ENCODE measurements at places on chromosomes 7 and 10.

- no peak for DNase-seq
Observed at GRCh38 chr7:42014625-42015618, 222.1 kb downstream of the GLI3 start.

- DNase-seq = no peak
Observed at GRCh38 chr10:61708846-61709245, 46.1 kb downstream of the CABCOCO1 start.

- no peak for DNase-seq
Observed at GRCh38 chr10:114310346-114310745, 71.3 kb downstream of the VWA2 start.

- no peak for DNase-seq
Observed at GRCh38 chr10:20166096-20166675, 350.0 kb downstream of the PLXDC2 start.

GRCh38 chr7:54778696-54779540 lies 19.9 kb upstream of the SEC61G start:
- no peak for DNase-seq

GRCh38 chr10:92440578-92440977 lies 133.3 kb downstream of the IDE start:
- DNase-seq = no peak

- no peak for DNase-seq
Observed at GRCh38 chr7:26508481-26508880, 216.8 kb downstream of the SNX10 start.

GRCh38 chr7:128923411-128923800 lies 12.9 kb upstream of the KCP start:
- DNase-seq = no peak

- no peak for DNase-seq
Observed at GRCh38 chr7:128217030-128217805, 23.9 kb upstream of the LEP start.

- no peak for DNase-seq
Observed at GRCh38 chr10:79260811-79261740, 86.2 kb upstream of the PPIF start.

GRCh38 chr10:14200698-14201544 lies 129.8 kb downstream of the FRMD4A start:
- DNase-seq = no peak

GRCh38 chr7:151705636-151706276 lies 171.2 kb downstream of the PRKAG2 start:
- no peak for DNase-seq

DNA sequence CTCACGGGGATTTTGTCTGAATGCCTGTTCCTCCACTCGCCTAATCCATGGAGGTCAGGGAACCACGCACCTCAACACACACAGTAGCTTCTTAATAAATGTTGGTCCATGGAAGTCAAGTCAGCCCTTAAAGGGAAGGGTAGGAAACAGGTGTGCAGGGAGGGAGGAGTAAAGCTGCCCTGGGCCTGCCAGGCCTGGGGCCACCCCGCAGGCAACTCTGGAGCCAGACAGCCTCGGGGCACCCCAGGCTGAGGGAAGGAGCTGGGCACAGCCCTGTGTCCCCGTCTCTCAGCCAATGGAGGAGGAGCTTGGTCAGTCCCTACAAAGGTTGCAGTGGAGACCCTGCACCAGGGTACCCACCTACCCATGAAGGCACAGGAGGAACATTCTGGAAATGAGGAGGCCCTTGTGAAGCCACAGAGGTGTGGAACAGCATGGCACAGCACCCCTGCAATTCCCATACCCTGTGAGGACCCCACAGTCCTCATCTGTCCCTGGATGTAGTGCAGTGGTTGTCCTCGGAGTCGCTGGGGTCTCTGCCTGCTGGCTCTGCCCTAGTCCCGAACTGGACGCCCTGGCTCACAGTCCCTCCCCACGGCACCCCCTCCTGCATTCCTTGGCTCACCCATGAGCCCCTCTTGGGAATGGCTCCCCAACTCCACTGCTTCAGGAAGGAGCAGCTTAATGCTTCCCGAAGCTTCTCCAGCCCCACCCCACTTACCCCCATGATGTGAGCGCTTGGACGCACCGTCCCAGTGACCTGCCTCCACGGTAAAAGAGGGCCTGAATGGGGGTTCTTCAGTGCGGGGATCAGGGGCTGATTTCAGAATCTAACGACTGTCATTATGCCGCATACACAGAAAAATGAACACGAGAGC lies 79.2 kb upstream of the INSIG1 start:
- no peak for DNase-seq

DNA sequence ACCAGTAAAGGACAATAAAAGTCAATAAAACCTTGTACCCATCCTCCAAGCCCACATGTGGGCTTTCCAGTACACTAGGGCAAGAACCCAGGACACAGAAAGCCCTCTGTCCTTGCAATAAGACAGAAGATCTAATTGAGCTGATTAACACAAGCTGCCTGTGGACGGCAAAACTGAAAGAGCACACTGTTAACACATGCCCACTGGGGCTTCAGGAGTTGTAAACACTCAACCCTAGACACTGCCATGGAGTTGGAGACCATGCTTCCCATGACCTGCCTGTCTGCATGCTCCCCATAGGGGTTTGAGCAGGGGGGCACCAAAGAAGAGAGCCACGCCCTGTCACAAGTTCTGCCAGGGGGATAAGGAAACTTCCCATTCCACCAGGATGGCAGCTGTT lies 22.6 kb upstream of the WIPF3 start:
- no peak for DNase-seq

DNA sequence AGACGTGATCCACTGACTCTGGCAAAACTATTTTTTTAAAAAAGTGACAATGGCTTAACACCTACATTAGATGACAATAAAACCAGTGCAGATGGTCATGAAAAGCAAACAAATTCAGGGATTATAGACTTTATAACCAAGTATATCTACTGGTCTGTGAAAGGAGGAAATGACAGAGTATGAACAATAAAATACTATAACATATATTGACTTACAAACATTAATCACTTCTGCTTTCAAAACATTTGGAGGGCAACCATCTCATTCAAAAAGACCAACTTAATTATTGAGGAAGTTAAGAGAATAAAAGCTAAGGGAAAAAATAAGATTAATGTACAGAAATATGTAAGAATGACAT lies 34.8 kb downstream of the JMJD1C start:
- DNase-seq = no peak

- DNase-seq = no peak
Observed at GRCh38 chr10:100364735-100365391, 17.8 kb downstream of the SCD start.

DNA sequence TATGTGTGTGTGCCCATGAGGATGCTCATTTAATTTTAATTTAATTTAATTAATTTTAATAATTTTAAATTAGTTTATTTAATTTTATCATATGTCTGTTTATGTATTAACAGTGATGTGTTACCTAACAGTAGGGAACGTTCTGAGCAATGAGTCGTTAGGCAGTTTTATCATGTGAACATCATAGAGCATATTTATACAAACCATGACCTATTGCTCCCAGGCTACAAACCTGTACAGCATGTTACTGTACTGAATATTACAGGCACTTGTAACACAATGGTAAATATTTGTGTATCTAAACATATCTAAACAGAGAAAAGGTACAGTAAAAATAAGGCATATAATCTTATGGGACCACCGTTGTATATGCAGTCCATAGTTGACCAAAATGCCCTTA lies 13.7 kb upstream of the CFAP69 start:
- no peak for DNase-seq

DNA sequence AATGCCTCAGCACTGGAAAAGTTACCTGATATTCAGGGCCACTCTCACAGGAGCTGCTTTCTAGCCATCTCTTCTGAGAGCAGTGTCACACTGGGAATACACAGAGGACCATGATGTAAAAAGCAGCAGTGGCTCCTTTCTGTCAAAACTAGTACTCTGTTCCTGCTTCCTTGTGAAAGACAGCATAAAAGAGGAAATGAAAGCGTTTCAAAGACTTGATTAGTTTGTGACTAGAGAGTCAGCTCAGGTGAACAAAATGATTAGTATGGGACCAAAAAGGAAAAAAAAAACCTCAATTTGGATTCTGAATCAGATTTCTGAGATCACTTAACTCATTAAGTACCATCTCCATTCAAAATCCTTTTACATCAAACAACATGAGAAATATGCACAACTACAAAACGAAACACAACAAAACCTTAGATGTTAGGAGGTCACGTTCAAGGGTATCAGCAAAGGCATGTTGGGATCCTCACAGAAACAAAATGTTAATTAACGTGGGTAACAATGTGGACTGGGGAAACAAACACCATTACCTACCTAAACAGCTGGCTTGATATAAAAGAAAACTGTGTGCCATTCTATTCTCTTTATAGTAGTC lies 103.7 kb downstream of the MACC1 start:
- no peak for DNase-seq

DNA sequence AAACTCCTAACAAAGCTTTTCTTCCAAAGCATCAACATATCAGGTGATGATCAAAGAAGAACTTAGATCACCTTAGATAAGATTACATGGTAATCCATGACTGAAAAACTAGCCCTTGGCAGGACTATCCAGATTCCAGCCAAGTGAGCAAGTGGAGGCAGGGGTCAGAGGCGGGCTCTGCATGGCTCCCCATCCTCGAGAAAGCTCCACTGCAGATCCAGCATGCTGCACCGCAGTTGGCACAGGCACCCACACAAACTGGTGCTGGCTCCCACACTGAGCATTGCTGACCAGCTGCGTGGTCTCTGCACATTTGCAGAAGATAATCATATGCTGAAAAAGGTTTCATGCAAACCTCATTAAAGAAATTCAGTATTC lies 10.1 kb downstream of the PSAP start:
- DNase-seq = no peak

GRCh38 chr7:44738051-44738723 lies 10.5 kb upstream of the ZMIZ2 start:
- no peak for DNase-seq

DNA sequence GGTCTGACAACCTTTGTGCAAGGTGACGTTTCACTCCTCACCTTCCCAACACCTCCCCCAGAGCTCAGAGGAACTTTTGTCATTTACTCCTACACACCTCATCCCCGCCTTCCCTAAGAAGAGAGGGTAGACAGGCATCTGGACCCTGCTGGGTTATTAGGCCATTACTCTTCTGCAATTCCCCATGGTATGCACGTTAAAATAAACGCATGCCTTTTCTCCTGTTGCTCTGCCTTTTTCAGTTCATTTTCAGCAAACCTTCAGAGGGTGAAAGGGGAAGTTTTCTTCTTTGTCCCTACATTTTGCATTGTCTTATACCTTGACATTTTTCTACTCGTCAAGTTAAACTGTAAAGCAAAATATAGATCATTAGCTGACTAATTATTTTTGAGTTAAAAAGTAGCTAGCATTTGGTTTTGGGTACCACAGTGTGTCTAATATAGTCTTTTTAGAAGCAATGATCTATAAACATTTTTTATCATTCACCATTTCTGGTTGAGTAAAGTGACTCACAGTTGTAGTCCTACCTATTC lies 10.5 kb upstream of the EDRF1 start:
- DNase-seq = no peak

DNA sequence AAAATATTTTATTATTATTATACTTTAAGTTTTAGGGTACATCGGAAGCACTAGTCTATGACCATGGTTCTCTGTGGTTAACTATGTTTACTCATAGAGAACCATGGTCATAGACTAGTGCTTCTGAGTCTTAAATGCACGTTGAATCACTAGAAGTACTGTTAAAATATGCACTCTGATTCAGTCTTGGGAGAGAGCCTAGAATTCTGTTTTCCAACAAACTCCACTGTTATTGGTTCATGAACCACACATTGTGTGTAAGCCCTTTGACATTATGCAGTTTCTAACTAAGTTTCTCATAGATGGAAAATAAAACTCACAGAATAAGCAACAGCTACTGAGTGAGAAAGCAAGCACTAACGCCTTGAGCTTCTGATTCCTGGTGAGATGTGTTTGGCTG lies 1120.6 kb downstream of the SORCS1 start:
- DNase-seq = no peak

- DNase-seq = no peak
Observed at GRCh38 chr7:44183386-44183785, 5.9 kb downstream of the GCK start.

DNA sequence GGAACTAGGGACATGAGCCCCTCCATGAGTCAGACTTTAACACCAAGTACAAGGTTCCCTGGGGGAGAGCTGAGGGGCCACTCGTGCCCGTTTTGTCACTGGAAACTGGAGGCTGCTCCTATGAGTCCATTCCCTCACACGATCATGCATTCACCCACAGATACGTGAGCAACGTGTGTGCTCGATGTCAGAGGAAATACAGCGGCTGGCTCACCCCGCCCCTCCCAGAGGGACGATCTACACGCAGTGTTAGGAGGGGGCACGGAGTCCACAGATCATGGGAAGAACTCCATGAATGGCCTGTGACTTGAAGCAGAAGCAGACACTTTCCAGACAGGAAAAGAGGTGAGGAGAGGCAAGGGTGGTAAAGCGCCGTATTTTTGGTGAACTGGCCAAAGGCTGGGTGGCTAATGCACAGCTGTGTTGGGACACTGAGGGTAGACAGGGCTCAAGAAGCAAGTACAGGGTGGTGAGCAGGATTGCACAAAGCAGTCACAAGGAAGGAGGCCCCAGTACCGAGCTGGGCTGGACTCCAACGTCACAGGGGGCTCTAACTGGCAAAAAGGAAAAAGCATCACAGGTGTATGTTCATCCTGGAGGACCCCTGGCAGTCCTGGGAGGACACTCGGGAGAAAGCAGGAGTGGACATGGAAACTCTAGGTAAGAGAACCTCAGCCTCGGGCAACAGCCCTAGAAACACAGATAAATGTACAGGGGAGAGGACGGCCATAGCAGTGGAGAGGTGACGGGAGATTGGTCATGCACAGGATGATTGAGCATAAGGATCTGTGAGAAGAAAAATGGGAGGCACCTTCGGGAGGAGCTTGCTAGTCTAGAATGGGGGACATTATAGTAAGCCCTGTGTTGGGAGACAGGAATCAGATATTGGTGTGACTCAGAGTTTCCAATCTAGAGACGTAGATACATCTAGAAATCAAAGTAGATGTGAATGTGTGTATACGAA lies 41.2 kb downstream of the TNS3 start:
- DNase-seq = no peak

- DNase-seq = no peak
Observed at GRCh38 chr10:62453274-62453673, 79.1 kb downstream of the ZNF365 start.

GRCh38 chr7:116324582-116324981 lies 114.2 kb downstream of the TES start:
- DNase-seq = no peak

- no peak for DNase-seq
Observed at GRCh38 chr7:1671594-1672451, 1.7 kb downstream of the ELFN1 start.

GRCh38 chr10:68074031-68074774 lies 880 bp downstream of the HERC4 start:
- DNase-seq = no peak

- DNase-seq = no peak
Observed at GRCh38 chr10:25304606-25305005, 129.8 kb downstream of the GPR158 start.

- no peak for DNase-seq
Observed at GRCh38 chr7:33248671-33249070, 119.3 kb downstream of the BBS9 start.

- no peak for DNase-seq
Observed at GRCh38 chr7:51238981-51239495, 77.6 kb downstream of the COBL start.

- DNase-seq = no peak
Observed at GRCh38 chr10:105726149-105726548, 1085.1 kb downstream of the SORCS3 start.
